Thyroid gland (tissue), 4 donors: ENCODE measurements at places on chromosomes 5 and 9.

DNA sequence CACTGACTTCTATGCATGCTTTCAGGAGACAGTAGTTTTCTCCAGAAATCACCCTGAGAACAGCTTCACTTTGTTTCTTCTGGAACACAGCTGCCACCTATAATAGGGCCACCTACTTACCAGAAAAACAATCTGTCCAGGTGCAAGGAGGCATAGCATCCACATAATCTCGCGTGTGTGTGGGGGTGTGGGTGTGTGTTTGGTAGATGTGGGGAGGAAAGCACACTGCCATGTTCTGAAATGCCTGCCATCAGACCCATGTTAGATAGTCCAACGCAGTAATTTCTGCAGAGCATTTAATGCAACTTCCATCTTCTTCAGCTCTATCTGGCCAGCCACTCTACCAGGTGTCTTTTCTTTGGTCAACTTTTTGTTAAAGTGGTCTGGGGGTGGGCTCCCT, 102.9 kb downstream of the ACER2 start:
- no peak for DNase-seq
- no peaks in the 10 kb centered on the region for H3K4me1 ChIP-seq
- H3K36me3 ChIP-seq = no peaks in the 10 kb centered on the region
- no peak overlapping the region for H3K4me3 ChIP-seq
- H3K27ac ChIP-seq = no peak overlapping the region

GRCh38 chr9:91231619-91232018, 130.1 kb downstream of the AUH start:
- H3K27me3 ChIP-seq = no peaks in the 10 kb centered on the region
- H3K4me3 ChIP-seq = no peak overlapping the region

- no peaks in the 10 kb centered on the region for H3K36me3 ChIP-seq
- H3K4me1 ChIP-seq = no peaks in the 10 kb centered on the region
- no peak overlapping the region for H3K27ac ChIP-seq
- no peak for DNase-seq
- no peaks in the 10 kb centered on the region for H3K27me3 ChIP-seq
- no peak overlapping the region for H3K4me3 ChIP-seq
These were observed 30.9 kb upstream of the IRX4 start for GRCh38 chr5:1913578-1913977.

GRCh38 chr9:134350416-134350994, 24.2 kb downstream of the RXRA start:
- no peak for DNase-seq
- no peak overlapping the region for H3K4me3 ChIP-seq
- no peak overlapping the region for H3K27ac ChIP-seq
- no peaks in the 10 kb centered on the region for H3K36me3 ChIP-seq
- peaks cover 62% of the 10 kb centered on the region for H3K4me1 ChIP-seq
- no peaks in the 10 kb centered on the region for H3K27me3 ChIP-seq

GRCh38 chr9:29548436-29548835, 1975.2 kb upstream of the C9orf72 start:
- H3K27me3 ChIP-seq = no peaks in the 10 kb centered on the region
- no peak overlapping the region for H3K4me3 ChIP-seq
- DNase-seq = no peak
- H3K27ac ChIP-seq = no peak overlapping the region

GRCh38 chr5:73230264-73231245, 57.6 kb downstream of the TMEM174 start:
- DNase-seq = no peak
- peaks cover 48% of the 10 kb centered on the region for H3K27me3 ChIP-seq
- no peaks in the 10 kb centered on the region for H3K36me3 ChIP-seq
- H3K4me1 ChIP-seq = peaks cover 24% of the 10 kb centered on the region
- no peak overlapping the region for H3K4me3 ChIP-seq

DNA sequence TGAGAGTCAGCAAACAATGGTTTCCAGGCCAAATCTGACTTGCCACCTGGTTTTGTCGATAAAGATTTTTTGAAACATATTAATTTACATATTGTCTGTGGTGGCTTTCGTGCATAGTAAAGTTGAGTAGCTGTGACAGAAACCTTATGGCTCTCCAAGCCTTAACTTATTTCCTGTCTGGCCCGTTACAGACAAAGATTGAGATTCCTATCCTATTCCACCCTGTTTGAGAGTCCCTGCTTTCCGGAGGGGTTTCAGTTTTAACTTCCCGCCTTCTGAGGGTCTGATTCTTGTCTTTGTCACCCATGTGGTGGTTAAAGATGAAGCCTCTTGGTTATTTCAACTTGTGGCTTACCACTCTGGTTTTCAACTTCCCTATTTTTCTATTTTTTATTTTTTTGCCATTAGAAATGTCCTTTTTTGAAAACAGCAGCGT, 11.4 kb downstream of the OTULIN start:
- H3K27me3 ChIP-seq = no peaks in the 10 kb centered on the region
- H3K36me3 ChIP-seq = no peaks in the 10 kb centered on the region
- H3K27ac ChIP-seq = peak overlapping the region; percentile 1
- DNase-seq = no peak
- no peaks in the 10 kb centered on the region for H3K4me1 ChIP-seq
- H3K4me3 ChIP-seq = no peak overlapping the region

- H3K4me1 ChIP-seq = peaks cover 18% of the 10 kb centered on the region
- no peak for DNase-seq
- H3K27ac ChIP-seq = no peak overlapping the region
- no peak overlapping the region for H3K4me3 ChIP-seq
- H3K27me3 ChIP-seq = no peaks in the 10 kb centered on the region
These were observed 45.7 kb downstream of the STOM start for GRCh38 chr9:121324316-121324715.

- H3K4me3 ChIP-seq = no peak overlapping the region
- H3K4me1 ChIP-seq = no peaks in the 10 kb centered on the region
- no peak overlapping the region for H3K27ac ChIP-seq
- H3K27me3 ChIP-seq = no peaks in the 10 kb centered on the region
These were observed 160.6 kb downstream of the NFIB start for GRCh38 chr9:14153310-14153720.

- H3K36me3 ChIP-seq = no peaks in the 10 kb centered on the region
- no peak overlapping the region for H3K27ac ChIP-seq
- H3K4me3 ChIP-seq = no peak overlapping the region
- H3K27me3 ChIP-seq = no peaks in the 10 kb centered on the region
- DNase-seq = peak; percentile 25
These were observed 27.4 kb upstream of the CEP120 start for GRCh38 chr5:123450640-123451039.
